ENCODE measurements at places on chromosomes 1 and 21.

DNA sequence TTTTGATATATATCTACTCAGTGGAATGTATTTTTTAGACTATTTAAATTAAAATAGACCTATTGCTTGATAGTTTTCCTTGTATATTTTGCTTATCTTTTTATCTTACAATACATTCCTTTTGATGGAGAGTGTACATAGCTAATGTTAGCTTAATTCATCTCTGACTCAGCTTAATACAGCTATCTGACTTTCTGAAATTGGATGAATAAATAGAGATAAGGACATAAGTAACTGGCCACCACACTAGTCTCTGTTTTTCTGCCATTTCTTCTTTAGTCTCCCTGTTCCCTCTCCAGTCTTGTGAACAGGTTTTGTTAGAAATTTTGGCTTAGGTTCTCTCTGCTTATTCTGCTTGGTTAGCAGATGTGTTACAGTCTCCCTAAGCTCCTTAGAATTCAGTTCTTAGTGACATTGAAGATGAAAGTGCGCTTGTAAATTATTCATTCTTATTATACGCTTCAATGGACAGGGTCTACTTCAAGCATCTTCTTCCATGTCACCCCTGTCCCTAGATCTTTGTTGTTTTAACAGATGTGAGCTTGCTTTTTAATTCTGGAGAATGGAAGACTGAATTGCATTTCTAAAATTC, 59.6 kb downstream of the XPR1 start:
- no peak for DNase-seq

- peak; percentile 32 for DNase-seq
Measured at GRCh38 chr1:109793486-109794318, 30.0 kb upstream of the EPS8L3 start.

- no peak for DNase-seq
Measured at GRCh38 chr1:4571263-4571662, 83.1 kb upstream of the AJAP1 start.

DNA sequence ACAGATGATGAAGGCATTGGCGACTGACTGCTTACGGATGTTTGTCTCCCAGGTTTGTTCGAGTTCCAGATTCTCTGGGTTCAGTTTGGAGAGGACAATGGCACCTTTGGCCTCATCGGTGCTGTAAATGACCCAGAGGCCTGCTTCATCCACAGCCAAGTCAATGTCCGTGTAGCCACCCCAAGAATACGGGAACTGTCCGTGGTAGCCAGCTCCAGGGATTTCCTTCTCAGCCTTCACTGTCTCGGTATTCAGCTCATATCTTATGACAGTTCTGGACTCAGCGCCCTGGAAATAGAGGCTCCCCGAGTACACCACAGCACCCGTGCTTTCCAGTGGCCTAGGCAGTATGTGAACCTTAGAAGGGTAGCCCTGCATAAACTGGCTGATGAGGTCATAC, 14.1 kb downstream of the MYOCOS start:
- no peak for DNase-seq

DNA sequence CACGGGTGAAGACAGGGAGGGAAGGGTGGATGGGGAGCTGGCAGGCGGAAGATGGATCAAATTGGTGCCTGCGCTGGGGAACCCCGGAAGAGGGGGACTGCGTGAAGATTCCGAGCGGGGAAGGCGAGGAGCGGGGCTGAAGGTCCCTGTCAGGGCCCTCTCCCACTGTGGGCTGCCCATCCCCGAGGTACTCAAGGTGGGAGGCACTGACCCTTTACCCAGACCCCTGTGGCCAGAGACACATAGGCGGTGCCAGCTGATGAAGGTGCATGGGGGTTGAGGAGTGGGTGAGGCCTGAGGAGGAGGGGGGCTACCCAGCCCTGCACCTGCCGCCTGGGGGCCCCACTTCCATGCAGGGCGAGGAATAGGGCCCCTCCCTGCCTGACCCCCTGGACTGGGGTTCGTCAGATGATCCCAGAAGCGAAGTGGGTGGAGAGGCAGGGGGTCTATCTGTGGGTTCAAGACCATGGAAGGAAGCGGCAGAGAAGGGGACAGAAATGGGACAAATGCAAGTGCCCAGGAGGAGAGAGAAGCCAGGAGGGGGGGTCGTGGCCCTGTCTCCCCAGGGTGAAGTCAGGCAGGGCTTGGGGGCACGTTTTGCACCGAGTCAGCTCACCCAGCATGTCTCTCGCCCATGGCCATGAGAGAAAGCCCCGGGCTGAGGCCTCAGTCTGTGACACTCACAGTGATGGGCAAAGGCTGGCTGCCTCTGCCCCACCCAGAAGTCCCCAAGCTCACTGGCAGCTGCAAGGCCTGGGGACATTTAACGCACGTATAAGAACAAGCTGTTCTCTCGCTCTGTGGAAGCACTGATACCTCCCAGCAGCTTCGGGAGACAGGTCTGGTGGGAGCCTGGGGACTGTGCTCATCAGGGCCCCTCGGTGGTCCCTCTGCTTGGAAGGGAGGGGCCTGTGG, 7.0 kb upstream of the MMEL1 start:
- no peak for DNase-seq

- no peak for DNase-seq
Measured at GRCh38 chr21:28018741-28019669, 973.7 kb downstream of the LTN1 start.

DNA sequence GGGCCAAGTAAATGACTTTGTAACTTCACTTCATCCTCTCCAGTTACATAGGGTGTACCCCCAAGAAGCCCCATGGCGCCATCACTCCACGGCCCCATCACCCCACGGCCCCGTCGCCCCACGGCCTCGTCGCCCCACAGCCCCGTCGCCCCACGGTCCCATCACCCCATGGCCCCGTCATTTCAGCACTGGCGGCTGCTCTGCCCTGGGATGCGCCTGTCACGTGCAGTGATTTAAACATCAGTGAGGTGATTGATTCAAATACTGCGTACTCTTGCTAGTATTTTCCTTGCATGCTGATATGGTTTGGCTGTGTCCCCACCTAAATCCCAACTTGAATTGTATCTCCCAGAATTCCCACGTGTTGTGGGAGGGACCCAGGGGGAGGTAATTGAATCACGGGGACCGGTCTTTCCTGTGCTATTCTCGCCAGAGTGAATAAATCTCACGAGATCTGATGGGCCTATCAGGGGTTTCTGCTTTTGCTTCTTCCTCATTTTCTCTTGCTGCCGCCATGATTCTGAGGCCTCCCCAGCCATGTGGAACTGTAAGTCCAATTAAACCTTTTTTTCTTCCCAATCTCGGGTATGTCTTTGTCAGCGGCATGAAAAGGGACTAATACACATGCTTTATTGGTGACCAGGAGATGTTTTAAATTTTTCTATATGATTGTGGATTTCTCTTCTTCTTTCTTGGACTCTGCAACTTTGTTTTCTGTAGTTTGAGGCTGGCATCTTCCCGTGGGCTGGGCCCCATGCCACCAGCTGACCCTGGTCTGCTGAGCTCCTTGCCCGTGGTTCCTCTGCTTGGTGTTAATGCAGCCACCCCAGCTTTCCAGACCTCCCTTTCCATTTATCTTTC, 50.1 kb upstream of the PCBP3 start:
- DNase-seq: no peak

DNA sequence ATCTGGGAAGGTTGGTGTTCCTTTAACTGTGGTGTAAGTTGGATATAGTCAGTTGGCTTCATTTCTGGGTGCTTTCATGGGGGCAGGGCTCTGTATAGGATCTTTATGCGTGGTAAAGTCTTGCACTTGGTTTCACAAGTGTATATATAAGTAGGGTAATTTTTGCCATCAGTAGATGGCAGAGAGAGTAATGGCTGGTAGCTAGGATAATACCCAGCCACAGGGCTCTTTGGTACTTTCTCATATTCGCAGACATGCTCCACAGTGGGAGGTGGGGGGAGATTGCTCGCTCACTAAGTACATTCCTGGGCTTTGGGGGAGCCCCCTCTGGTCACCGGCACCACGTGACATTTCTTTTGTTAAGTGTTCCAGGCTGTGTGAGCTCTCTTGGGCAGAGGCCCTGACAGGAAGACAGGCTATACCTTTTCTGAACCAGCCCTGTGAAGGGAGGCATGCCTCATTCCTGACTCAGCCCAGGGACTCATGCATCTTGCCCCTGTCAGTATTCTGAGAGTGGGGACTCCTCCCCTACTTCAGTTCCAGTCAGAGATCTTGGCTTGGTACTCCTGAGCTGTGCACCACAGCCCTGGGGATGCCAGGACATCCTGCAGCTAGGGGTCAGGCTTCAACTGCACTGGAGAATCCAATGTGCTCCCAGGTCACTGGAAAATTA, 37.6 kb downstream of the FCRL2 start:
- no peak for DNase-seq

GRCh38 chr1:232110281-232111090, 483.9 kb downstream of the DISC1 start:
- DNase-seq: no peak

GRCh38 chr1:64483731-64484414, 13.9 kb downstream of the CACHD1 start:
- no peak for DNase-seq

DNA sequence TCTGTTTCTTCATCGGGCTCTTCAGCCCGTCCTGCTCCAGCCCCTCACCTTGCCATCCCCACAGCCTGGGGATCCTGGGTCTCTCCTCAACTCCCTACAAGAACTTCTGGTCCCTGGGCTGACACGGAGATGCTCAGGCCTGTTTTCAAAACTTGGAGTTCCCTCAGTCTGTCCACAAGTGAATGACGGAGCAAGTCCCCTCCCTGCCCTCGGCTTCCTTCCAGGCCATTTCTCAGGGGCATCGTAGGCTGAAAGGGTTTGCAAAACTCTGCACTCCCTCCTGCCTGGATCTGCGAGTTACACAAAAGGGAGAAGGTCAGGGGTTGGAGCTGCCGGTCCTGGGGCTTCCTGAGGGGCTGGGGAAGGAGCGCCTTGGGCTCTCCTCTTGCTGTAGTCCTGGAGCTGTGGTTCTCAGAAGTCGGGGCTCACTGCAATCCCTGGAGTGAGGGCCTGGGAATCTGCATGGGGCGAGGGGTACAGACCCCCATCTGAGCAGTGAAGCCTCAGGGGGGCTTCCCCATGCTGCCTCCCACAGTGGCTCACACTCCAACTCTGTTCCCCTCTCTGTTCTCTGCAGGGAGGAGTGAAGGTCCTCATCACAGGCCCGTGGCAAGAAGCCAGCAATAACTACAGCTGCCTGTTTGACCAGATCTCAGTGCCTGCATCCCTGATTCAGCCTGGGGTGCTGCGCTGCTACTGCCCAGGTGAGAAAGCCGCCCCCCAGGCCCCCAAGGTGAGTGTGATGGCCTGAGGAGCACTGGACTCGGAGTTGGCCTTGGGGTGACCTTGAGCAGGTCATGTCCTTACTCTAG, 100.6 kb upstream of the VAMP3 start:
- DNase-seq: no peak

DNA sequence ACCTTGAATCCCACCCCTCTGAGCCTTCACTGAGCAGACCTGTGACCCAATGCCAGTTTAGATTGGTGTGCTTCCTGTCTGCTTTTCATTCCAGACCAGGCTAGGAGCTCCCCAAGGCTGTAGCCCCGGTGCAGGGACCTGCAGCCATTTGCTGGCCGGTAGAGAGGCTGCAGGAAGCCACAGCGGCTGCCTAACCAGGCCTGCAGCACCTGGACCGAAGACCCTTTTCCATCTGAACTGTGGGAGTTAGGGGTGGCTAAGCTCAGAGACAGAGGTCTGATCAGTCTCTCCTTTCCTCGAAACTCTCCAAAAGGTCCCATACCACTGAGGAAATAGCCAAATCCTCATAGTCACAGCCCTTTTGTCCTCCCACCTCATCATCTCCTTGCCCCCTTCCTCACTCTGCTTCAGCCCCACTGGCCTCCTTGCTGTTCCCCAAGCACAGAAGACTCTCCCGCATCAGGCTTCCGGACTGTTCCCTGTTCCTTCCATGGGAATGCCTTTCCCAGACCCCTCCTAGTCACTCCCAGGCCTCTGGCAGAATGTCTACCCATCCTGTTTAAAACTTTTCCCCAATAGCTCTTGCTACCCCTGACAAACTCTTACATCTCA, 674 bp upstream of the TTC4 start:
- no peak for DNase-seq

DNA sequence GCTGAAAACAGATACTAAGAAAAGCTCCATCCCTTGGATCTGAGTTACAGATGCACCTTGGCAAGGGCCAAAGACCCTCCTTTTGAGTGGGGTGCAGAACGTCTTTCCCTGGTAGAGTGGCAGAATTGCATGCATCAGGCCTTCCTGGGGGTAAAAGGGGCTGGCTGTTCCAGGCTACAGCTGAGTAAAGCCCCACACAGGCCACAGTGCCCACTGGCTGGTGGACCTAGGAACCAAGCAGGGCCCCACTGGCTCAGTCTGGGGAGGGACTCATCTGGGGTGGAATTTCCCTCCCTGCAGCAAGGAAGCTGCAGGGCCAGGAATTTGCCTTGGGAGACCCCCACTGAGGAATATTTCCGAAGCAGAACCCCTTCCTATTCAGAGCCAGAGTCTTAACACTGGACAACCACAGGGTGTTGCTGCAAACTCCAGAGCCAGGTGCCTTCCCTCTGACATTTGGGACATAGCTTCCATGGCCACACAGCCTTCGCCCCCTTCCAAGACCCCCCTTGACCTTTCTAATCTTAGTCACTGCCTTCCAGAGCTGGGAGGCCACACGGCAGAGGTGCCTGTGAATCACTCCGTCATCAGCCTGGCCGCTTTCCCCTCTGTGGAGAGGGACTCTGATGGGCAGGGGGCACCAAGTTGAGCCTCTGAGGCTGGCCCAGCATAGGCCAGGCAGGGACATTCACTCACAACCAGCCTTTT, 52.5 kb downstream of the LACTBL1 start:
- no peak for DNase-seq

GRCh38 chr1:161966067-161966466, 57.6 kb downstream of the OLFML2B start:
- DNase-seq: no peak

GRCh38 chr1:150529017-150529416, 13.5 kb downstream of the FALEC start:
- DNase-seq: no peak

- DNase-seq: no peak
Measured at GRCh38 chr1:53145942-53146708, 3.7 kb upstream of the SLC1A7 start.

DNA sequence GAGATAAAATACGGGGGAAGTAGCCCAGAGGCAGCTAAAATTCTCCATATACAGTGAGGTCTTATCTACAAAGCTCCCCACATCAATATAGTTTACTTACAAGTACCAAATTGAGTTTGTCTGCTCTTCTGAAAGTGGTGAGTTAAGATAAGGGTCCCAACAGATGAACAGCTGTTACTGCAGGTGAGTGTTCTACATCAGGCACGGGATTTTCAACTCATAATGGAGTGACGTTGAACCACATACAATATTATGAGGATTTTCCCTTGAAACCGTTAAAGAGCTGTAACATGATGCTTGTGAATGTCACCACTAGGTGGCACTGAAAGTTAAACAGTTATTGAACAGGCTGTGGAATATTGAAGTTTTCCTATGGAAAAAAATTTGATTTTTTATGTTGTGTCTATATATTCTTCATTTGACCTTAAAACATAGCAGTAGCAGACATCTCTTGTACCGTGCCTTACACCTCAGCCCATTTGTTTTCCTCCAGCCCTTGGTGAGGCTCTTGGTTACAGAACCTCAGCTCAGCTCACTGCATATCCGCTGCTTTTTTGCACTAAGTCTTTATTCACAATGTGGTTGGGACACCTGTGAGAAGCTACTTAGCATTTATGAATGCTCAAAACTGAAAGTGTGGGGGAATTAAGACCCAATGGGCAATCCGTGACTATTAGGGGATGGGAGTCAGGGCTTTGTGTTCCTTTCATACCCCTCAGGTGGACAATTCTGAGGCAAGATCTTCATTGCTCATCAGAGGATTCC, 23.2 kb downstream of the CD1D start:
- no peak for DNase-seq

GRCh38 chr1:20137055-20137454, 2.1 kb upstream of the PLA2G2F start:
- DNase-seq: no peak
